ENCODE measurements at places on chromosomes 12 and 14.

GRCh38 chr12:4833524-4833923 is 76.2 kb upstream of the KCNA1 start:
- DNase-seq: no peak

DNA sequence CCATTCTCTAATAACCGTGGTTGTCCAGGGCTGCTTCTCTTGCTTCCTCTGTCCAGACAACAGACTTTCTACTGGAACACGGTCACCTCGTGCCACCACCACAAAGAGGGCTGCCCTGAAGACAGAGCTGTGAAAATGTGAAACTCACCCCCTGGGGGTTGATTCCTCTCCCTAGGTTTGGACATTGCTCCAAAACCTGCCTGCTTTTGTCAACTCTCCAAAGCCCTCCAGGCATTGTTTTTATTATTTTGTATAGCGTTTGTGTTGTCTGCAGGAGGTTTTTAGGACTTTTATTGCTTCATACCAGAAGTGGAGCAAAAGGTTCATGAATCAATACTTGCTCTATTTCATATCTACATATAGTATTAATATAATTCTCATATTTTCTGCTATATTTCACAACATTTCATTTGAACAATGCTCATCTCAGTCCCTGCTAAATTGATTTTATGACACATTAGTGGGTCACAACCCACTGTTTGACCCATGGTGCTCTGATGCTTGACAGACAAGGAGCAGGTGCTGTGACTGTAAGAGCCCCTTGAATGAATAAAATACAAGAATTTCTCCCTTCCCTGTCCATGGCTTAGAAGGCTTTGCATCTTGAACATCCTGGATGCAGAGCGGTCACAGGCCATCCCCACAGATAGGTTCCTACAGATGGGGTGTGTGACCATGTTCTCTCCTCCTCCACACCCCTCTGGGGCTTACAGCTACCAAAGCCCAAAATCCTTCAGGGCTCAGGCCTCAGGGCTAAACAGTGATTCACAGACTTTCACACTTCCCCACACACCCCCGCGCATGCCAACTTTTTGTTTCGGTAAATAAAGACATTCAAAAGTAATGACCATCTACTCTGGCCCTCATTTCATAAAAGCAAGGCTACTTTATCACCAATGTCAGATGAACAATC is 20.6 kb upstream of the EML1 start:
- DNase-seq: no peak

DNA sequence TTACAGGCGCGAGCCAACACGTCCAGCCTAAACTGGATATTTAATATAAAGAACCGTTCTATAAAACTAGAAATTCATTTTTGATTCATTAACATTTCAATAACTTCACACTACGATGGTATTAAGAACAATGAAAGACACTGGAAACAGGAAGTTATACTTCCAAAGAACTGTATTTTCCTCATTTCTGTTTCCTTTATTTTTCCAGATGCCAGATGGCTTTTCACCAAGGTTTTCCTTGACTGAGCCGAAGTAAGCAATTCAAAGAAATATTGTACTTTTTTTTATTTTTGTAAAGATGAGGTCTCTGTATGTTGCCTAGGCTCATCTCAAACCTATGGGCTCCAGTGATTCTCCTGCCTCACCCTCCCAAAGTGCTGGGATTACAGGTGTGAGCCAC is 28.2 kb downstream of the EEA1 start:
- DNase-seq: no peak

DNA sequence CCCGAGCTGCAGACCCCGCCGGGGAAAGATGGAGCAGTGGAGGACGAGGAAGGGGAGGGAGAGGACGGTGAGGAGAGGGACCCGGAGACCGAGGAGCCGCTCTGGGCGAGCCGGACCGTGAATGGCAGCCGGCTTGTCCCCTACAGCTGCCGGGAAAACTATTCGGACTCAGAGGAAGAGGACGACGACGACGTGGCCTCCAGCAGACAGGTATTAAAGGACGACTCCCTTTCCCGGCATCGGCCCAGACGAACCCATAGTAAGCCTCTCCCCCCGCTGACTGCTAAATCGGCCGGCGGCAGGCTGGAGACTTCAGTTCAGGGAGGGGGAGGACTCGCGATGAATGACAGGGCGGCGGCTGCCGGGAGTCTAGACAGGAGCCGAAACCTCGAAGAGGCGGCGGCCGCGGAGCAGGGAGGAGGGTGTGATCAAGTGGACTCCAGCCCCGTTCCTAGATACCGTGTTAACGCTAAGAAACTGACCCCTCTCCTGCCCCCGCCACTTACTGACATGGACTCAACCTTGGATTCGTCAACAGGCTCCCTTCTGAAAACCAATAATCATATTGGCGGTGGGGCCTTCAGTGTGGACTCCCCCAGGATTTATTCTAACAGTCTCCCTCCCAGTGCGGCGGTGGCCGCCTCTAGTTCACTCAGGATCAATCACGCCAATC is 962 bp downstream of the LEMD3 start:
- peak; percentile 37 for DNase-seq

GRCh38 chr12:131035245-131035681 is 81.6 kb downstream of the ADGRD1 start:
- DNase-seq: no peak

DNA sequence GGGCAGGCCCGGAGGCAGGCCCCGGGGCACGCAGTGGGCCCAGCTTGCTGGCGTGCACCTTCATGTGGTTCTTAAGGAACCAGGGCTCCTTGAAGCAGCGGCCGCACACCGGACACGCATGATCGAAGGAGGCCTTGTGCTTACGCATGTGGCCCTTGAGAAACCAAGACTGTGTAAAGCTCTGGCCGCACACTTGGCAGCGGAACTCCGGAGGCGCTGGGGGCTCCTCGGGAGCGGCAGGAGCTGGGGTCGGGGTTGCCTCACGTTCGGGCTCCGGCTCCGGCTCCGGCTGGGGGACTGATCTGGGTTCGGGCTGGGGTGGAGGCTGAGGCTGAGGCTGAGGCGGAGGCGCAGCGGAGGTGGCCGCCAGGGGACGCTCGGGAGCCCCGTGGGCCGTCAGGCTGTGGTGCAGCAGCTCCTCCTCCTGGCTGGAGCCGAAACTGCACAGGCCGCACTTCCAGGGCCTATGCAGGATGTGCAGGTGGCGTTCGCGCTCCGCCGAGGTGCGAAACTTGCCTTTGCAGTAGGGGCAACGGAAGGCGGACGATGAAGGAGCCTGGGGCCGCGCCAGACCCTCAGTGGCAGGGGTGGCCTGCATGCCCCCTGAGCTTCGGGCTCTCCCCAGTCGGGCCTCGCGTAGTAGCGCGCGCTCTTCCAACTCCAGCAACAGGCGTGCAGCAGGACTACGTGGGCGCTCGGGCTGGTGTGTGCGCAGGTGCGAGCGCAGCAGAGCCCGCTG is 6.0 kb downstream of the ZNF219 start:
- peak; percentile 77 for DNase-seq

DNA sequence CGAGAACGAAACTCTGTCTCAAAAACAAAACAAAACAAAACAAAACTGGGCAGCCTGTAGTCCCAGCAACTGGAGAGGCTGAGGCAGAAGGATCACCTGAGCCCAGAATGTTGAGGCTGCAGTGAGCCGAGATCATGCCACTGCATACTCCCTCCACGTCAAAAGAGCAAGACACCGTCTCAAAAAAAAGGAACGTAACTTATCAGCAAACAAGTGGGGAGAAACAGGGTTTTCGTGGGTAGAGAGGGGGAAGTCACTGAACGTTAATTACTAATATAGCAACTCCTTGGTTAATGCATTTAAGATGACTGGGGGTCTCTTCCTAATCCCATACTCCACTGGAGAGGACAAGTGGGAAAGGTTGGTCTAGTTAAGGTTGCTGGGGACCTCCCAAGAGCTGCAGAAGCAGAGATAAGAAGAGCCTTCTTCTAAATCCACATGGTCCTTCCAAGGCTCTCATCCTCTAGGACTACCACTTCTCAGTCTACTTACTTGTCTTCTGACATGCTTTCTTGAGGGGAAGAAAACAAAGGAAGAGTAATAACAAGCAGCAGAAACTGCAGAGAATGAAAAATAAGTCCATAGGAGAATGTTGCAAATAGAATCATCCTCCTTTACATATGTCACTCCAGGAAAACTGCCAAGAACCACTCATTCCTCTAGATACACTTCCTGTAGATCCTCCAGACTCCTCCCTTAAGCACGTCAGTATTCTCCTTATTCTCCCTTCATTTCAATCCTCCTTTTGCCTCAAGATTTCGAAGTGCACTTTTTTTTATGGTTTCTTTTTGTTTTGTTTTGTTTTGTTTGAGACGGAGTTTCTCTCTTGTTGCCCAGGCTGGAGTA is 5.8 kb downstream of the NUMB start:
- no peak for DNase-seq

- DNase-seq: no peak
Measured at GRCh38 chr12:4856596-4856995, 53.1 kb upstream of the KCNA1 start.

GRCh38 chr12:112140728-112141127 is 15.4 kb downstream of the TRAFD1 start:
- no peak for DNase-seq

GRCh38 chr12:107094183-107094448 is 767 bp upstream of the CRY1 start:
- DNase-seq: no peak

GRCh38 chr12:91180582-91181395 is 1.8 kb downstream of the DCN start:
- no peak for DNase-seq

DNA sequence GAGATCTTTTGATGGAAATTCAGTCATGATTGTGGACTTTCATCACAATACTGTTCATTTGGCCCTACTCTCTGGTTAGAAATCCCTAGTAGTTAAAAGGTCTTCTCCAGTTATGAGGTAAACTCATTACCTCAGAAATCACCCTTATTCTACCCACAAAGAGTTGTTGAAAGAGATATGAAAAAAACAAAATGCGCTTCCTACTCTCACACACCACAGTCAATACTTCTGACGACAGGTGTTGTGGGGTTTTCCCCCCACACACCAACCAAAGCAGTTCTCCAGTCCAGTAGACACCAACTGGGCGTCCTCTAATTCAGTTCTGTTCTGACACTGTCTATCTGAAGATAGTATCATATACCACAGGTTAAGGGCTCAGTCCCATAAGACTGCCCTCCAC is 54.9 kb downstream of the TRMT5 start:
- no peak for DNase-seq
